ENCODE measurements at places on chromosomes 6 and 20.

- DNase-seq, result no peak
These were observed 89.9 kb downstream of the BTBD9 start for GRCh38 chr6:38549795-38550194.

- no peak for DNase-seq
These were observed 151.2 kb upstream of the TAB2 start for GRCh38 chr6:149166336-149166735.

DNA sequence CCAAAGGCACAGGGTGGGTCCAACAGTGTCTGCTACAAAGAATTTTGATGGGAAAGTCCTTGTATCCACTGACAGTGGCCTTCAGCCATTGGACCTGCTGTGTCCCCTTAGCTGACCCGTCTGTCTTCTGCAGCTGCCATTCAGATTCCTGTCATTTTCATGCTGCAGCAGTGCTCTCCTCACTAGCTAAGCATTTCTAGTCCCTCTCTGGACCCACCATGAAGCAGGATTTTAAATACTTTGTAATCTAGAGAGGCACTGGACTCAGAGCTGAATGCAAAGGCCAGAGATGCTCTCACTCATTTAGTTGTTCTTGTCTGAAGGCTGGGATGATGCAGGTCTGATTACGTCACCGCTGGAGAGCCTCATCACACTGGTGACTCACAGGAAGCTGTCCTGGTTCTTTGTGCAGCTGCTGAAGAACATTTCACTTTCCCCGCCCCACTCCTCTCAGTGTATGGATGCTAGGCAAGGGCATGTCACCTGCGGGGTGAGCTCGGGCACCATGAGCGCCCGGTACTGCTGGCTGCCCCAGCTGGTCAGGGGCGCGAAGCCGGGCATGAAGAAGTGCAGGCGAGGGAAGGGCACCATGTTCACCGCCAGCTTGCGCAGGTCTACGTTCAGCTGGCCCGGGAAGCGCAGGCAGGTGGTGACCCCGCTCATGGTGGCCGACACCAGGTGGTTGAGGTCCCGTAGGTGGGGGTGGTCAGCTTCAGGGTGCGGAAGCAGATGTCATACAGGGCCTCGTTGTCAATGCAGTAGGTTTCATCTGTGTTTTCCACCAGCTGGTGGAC, 19.4 kb upstream of the TUBB2A start:
- DNase-seq, result no peak

DNA sequence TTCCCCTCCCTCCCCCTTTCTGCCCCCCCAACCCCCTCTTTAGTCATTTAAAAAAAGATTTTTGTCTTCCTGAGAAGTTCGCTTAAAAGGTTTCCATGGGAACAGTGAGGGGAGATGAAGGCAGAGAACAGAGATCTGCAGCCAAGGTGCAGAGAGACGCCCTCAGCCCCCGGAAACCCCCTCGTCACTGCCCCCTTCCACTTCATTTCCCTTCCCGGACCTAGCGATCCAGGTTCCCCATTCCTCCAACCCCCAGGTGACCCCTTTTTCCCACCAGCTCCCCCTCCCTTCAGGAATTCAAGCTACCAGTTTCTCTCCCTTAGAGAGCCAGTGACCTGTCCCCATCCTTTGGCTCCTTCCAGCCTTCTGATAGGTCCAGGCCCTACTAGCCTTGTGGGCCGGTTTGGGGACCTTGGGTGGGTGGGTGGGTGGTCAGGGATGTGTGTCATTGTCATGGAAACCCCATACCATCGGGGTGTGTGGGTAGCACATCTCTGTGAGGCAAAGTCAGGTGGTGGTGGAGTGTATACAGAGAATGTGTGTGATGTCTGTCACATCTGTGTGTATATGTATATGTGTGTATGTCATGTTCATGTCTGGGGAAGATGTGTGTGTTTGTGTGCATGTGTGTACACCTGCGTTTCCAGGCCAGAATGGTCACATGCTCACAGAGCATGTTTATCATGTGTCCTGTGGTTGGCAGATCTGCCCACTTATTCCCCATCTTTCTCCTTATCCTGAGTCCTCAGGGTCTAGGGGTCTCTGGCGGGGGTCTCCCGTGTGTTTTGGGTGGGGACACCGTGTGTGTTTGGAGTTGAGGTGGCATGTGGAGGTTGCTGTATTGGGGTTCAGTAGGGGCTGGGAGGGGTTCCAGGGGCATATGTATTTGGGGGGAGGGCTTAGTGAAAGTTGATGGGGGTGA, 7.0 kb downstream of the SYNGAP1 start:
- DNase-seq, result peak; percentile 49

GRCh38 chr6:14573703-14574290, 456.2 kb downstream of the CD83 start:
- no peak for DNase-seq

GRCh38 chr20:31698803-31699718, 23.6 kb downstream of the BCL2L1 start:
- DNase-seq, result no peak

DNA sequence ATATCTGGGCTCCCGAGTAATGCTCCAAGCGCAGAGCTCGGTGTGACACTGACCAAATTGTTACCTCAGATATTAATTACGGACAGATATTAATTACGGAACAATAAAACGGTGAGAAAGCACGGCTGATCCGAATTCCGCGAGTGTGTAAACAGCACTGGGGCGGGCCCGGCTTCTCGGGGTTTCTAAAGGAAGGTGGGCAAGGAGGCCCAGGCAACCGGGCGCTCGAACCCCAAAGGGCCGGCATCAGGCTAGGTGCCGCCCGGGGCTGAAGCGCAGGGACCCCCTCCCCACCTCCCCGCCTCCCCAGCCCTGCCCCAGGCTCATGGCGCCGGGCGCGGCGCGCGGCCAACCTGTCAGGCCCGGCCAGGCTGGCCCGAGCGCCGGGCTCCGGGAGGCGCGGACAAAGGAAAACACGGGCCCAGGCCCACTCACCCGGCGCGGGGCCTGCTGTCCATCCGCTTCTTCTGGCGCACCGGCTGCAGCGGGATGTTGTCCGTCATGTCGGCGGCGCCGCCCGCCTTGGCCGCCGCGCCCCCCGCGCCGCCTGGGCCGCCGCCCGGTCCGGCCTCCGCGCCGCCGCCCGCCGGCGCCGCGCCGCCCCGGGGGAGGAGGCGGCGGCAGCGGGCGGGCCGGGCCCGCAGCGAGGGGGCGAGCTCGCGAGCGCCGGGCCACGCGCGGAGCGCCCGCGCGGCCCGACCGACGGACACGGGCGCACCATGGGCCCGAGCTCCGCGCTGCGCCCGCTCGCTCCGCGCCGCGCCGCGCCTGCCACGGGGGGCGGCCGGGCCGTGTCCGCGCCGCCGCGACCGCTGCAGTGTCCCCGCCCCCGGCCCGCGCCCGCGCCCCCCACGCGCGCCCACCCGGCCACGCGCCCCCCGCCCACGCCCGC, at the start of gene ATP9A:
Gene ATP9A, minus strand, starts transcription at position 524 of the 892 bp plus-strand sequence. Its CDS starts 21 bp downstream, at position 503.
- DNase-seq, result no peak

Measured in effector CD8-positive, alpha-beta T cell (primary cell).